ENCODE measurements at places on chromosomes 1 and 21. TPM values are rescaled to one million over a fixed set of nuclear protein-coding genes. Genes with fewer than 3 reads are reported as not detected.

PPM1J gene
- 0.39 TPM for total RNA-seq

DNA sequence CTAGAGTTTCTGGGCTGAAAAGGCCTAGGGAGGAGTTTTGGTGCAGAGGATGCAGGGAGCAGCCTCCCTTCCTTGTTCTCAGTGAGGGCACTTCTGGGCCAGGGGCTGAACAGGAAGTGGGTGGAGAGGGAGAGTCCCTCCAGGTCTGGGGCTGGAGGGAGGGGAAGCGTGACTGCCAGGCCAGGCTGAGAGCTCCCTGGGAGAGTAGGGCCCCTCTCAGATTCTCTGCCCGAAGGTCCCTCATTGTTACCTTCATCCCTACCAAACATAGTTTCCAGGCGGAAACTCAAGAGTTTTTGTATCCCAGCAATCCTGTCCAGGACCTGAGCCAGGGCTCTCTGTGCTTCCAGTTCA, 36.8 kb downstream of the CITED4 start:
- H3K27me3 ChIP-seq: no peaks in the 10 kb centered on the region
- H3K4me1 ChIP-seq: peaks cover 16% of the 10 kb centered on the region
- no peaks in the 10 kb centered on the region for H3K36me3 ChIP-seq
- no peak overlapping the region for H3K27ac ChIP-seq
- H3K4me3 ChIP-seq: no peak overlapping the region

NR1I3 gene
- total RNA-seq: not detected

GNAT2 gene
- not detected for total RNA-seq

- no peak for DNase-seq
- H3K27ac ChIP-seq: no peak overlapping the region
- H3K4me1 ChIP-seq: no peaks in the 10 kb centered on the region
- no peak overlapping the region for H3K4me3 ChIP-seq
- H3K27me3 ChIP-seq: peaks cover 2% of the 10 kb centered on the region
Observed at GRCh38 chr1:29546496-29546895, 310.2 kb downstream of the PTPRU start.

- peaks cover 12% of the 10 kb centered on the region for H3K4me1 ChIP-seq
- no peak overlapping the region for H3K27ac ChIP-seq
- DNase-seq: no peak
- H3K4me3 ChIP-seq: no peak overlapping the region
- no peaks in the 10 kb centered on the region for H3K27me3 ChIP-seq
Observed at GRCh38 chr1:209692296-209692695, 12.3 kb upstream of the HSD11B1 start.

GRCh38 chr1:160499631-160500030, 23.4 kb downstream of the SLAMF6 start:
- H3K4me3 ChIP-seq: no peak overlapping the region
- H3K27me3 ChIP-seq: no peaks in the 10 kb centered on the region
- no peak overlapping the region for H3K27ac ChIP-seq
- peaks cover 44% of the 10 kb centered on the region for H3K36me3 ChIP-seq
- H3K4me1 ChIP-seq: peaks cover 8% of the 10 kb centered on the region

NCDN gene
- total RNA-seq: 12.8 TPM

DNA sequence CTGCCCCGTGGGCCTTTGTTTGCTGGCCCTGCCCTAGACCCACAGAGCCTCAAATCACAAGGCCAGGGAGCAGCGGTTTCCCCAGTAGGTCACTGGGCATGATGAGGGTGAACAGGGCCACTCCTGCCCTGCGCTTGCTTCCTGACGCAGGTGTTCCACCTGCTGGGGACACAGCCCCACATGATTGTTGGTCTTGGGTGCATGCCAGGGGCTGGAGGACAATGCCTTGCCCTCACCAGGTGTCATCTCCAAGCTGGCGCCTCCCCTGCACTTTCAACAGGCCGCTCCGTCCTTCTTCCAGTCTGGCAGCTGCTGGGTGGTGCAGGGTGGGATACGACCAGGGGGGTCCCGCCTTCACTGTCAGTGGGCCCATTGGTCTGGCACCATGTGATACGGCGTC, 24.3 kb downstream of the IL10RB start:
- DNase-seq: no peak
- no peak overlapping the region for H3K27ac ChIP-seq
- H3K36me3 ChIP-seq: peaks cover 77% of the 10 kb centered on the region
- H3K27me3 ChIP-seq: no peaks in the 10 kb centered on the region
- peaks cover 18% of the 10 kb centered on the region for H3K4me1 ChIP-seq

TSPAN2 gene
- total RNA-seq: 0.95 TPM

DNA sequence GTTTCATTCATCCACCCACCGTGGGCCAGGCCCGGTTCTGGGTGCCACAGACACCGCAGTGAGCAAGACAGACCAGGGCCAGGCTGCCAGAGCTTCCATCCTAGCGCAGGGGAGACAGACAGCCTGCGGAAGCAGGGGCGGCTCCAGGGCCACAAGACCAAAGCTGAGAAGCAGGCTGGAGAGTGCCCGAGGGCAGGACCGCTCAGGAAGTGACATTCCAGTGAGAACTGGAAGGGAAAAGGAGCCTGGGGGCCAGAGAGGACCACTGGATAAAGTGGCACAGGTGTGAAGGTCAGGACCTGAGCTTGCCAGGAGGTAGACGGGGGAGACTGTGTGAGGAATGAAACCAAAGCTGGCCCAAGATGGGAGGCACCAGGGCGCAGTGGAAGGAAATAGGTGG, 59.5 kb upstream of the EFHD2 start:
- H3K36me3 ChIP-seq: no peaks in the 10 kb centered on the region
- H3K27ac ChIP-seq: no peak overlapping the region
- no peak for DNase-seq

DNA sequence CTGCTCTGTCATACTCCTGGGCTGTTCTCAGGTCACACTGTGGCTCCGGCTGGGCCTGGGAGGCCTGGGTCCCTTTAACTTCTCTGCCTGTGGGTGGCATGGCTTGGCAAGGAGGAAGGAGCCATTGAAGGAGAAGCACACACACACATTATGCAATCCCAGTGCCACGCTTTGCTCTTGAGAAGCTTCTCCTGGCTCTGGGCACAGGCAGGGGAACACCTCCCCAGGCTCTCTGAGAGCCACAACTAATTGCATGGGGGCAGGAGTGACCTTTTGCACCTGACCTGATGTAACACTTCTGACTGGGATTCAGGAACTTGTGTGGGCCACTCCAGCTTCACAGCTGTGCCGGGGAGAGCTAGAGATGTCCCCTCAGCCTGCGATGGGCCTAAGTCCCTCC, 23.1 kb downstream of the LGR6 start:
- H3K27ac ChIP-seq: no peak overlapping the region
- H3K27me3 ChIP-seq: peaks cover 38% of the 10 kb centered on the region
- no peaks in the 10 kb centered on the region for H3K36me3 ChIP-seq
- peaks cover 5% of the 10 kb centered on the region for H3K4me1 ChIP-seq

DNA sequence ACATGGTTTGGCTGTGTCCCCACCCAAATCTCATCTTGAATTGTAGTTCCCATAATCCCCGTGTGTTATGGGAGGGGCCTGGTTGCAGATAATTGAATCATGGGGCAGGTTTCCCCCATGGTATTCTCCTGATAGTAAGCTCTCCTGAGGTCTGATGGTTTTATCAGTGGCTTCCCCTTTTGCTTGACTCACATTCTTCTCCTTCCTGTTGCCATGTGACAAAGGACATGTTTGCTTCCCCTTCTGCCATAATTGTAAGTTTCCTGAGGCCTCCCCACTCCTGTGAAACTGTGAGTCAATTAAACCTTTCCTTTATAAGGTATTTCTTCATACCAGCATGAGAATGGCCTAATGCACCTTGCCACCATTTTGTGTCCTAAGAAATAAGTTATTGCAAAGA, 415.0 kb downstream of the COL11A1 start:
- no peaks in the 10 kb centered on the region for H3K4me1 ChIP-seq
- no peak for DNase-seq
- no peak overlapping the region for H3K27ac ChIP-seq
- no peaks in the 10 kb centered on the region for H3K36me3 ChIP-seq
- no peak overlapping the region for H3K4me3 ChIP-seq
- H3K27me3 ChIP-seq: no peaks in the 10 kb centered on the region

C1orf185 gene
- total RNA-seq: not detected

GRCh38 chr1:159122005-159122621, 45.5 kb upstream of the AIM2 start:
- no peak overlapping the region for H3K4me3 ChIP-seq
- H3K4me1 ChIP-seq: no peaks in the 10 kb centered on the region
- peaks cover 3% of the 10 kb centered on the region for H3K27me3 ChIP-seq
- H3K27ac ChIP-seq: no peak overlapping the region
- no peak for DNase-seq

GRCh38 chr21:38733972-38734546, 71.7 kb upstream of the ETS2 start:
- peaks cover 7% of the 10 kb centered on the region for H3K4me1 ChIP-seq
- peak; percentile 60 for DNase-seq
- peaks cover 13% of the 10 kb centered on the region for H3K27me3 ChIP-seq
- no peak overlapping the region for H3K27ac ChIP-seq

GRCh38 chr1:154972213-154972516, 1.6 kb upstream of the SHC1 start:
- peaks cover 39% of the 10 kb centered on the region for H3K36me3 ChIP-seq
- no peaks in the 10 kb centered on the region for H3K27me3 ChIP-seq
- no peak for DNase-seq
- H3K27ac ChIP-seq: no peak overlapping the region
- H3K4me1 ChIP-seq: peaks cover 62% of the 10 kb centered on the region

C1orf115 gene
- 0.73 TPM for total RNA-seq

DIO1 gene
- not detected for total RNA-seq

- no peak for DNase-seq
- H3K27me3 ChIP-seq: no peaks in the 10 kb centered on the region
- no peak overlapping the region for H3K27ac ChIP-seq
- no peak overlapping the region for H3K4me3 ChIP-seq
- H3K4me1 ChIP-seq: no peaks in the 10 kb centered on the region
Observed at GRCh38 chr1:245546875-245547274, 392.1 kb downstream of the KIF26B start.

GRCh38 chr1:40267767-40268187, 9.7 kb downstream of the ZMPSTE24 start:
- H3K4me3 ChIP-seq: no peak overlapping the region
- no peaks in the 10 kb centered on the region for H3K27me3 ChIP-seq
- no peak for DNase-seq
- peaks cover 5% of the 10 kb centered on the region for H3K4me1 ChIP-seq

GRCh38 chr1:166485620-166486019, 318.8 kb upstream of the FAM78B start:
- no peak overlapping the region for H3K4me3 ChIP-seq
- no peaks in the 10 kb centered on the region for H3K27me3 ChIP-seq
- H3K36me3 ChIP-seq: no peaks in the 10 kb centered on the region
- peaks cover 20% of the 10 kb centered on the region for H3K4me1 ChIP-seq
- no peak overlapping the region for H3K27ac ChIP-seq
- no peak for DNase-seq

DNA sequence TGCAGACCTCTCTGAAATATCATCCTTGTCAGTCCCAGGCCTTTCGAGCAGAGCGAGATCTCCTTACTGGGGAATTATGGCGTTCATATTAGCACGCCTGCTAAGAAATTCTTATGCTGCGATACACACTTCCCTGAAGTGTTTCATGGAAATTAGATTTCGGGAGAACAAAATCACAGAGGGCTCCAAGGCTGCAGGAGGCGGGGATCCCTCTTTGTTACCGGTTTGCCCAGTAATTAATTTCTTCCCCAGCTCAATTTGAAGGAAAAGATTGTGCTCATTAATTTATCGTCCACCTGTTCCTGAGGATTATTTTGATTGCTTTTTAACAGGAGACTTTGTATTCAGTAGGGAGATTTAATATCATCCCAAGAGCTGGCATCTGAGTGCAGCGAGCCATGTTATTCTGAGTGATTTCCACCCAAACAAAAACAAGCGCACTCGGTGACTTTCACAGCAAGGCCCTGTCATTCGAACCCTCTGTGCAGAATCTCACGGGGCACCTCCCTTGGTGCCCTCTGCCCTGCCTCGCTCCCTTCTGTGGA, 202.3 kb upstream of the GALNT2 start:
- H3K4me3 ChIP-seq: no peak overlapping the region
- H3K27me3 ChIP-seq: no peaks in the 10 kb centered on the region
- no peaks in the 10 kb centered on the region for H3K4me1 ChIP-seq
- H3K27ac ChIP-seq: no peak overlapping the region

DNA sequence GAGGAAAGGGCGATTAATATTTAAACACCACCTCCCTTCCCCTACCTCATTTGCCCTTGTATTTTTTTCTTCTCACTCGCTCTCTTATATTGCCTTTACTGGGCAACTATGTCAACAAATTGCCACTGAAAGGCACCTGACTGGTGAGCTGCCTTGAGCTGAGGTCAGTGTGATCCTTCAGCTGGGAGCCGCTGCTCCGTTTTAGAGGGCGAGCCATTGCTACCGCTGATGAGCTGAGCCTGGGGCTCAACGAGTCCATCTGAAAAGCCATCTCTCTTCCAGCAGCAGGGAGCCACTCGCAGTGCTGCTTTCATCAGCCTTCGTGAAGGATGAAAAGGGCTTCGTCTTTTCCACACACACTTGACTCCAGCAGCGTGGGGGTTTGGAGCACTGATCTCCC, 108.0 kb upstream of the KIF26B start:
- DNase-seq: no peak
- H3K4me3 ChIP-seq: no peak overlapping the region
- H3K27ac ChIP-seq: no peak overlapping the region
- H3K36me3 ChIP-seq: no peaks in the 10 kb centered on the region
- H3K4me1 ChIP-seq: peaks cover under 1% of the 10 kb centered on the region

- H3K27ac ChIP-seq: no peak overlapping the region
- H3K4me3 ChIP-seq: no peak overlapping the region
- DNase-seq: no peak
Observed at GRCh38 chr1:211742889-211743529, 67.6 kb upstream of the NEK2 start.

DNA sequence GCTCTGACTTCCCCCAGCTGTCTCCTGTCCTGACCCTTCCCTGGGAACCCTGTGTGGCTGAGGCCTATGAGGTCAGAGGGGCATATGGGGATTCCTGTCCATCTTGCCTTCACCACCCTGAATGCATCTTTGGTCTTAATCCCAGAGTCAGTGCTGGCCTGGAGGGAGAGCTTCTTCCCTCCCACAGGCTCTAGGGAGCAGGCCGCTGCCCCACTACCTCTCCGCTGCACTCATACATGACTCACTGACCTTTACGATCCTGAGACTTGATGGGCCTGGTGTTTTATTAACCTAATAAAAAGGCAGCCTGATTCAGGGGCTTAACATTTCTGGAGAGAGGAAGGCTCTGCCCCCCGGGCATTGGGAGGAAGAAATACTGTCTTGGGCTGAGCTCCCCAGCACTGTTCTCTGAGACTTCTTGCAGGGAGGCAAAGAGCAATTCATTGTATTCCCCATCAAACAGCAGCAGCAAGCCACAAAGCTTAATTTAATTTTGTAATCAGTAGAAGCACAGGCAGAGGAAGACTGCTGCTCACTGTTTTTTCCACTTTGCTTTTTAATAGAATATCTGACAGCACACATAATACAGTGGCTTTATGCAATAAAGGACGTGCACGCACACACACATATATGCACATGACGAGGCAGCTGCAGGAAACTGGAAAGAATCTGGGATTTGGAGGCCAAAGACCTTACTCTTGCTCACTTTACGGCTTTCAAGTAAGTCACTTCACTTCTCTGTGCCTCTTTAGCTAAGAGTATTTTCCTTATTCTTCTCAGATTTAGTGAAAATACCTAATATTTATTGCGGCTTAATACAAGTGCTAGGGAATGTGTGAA, 89.2 kb upstream of the GRIK3 start:
- H3K36me3 ChIP-seq: no peaks in the 10 kb centered on the region
- H3K4me1 ChIP-seq: no peaks in the 10 kb centered on the region
- no peak overlapping the region for H3K27ac ChIP-seq

HDAC1 gene
- 56.9 TPM for total RNA-seq

Measured in CD4-positive, alpha-beta T cell (primary cell).